ENCODE measurements at places on chromosomes 12 and 14.

- DNase-seq: peak; percentile 35
Measured at GRCh38 chr12:98373025-98373554, 142.3 kb upstream of the TMPO start.

DNA sequence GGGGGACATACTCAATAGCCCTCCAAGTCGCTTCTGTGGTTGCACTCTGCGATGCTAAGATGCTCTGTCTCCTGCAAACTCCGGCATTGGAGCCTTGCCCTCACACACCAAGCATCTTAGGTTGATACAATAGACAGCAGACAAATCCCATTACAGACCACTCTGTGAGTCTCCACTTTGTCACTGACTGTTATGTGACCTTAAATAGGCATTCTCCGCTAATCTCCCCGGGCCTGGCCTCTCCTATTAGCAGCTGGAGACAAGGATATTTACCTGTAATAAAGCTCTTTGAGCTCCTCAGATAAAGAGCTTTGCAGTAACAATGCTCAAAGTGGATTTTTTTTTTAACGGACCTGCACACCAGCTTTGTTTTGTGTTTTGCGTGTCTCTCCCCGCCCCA lies 479.7 kb upstream of the TBX3 start:
- no peak for DNase-seq

GRCh38 chr12:6444031-6444430 lies 724 bp upstream of the CD27 start:
- no peak for DNase-seq

DNA sequence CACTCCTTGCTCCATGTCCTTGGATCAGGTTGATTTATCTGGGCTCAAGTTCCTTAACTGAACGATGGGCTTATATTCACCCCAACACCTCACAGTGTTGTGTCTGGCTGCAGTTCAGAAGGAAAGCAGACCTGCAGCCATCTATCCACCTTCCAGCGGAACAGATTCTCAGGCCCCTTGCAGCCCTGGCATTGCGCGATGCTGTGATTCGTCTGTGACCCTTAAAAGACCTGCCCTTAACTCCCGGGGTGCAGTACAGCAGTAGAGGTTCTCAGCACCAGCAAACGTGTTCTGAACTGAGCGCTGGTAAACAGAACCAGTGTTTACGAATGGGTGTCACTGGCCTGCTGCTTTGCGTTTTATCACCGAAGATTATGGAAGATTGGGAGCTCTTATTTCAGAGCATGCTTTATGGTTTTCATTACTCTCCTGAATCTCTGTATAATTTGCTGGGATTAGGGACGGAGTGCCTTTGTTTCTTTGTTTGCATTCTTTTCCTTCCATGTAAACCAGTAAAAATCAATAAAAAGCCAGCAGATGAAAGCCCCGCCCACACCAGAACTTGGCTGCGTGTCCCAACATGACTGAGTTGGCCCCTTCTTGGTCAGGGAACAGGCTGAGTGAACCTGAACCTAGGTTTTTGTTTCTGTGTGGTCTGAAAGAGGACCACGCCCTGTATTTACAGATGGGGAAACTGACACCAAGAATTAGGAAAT lies 286.7 kb upstream of the CRY1 start:
- peak; percentile 33 for DNase-seq

DNA sequence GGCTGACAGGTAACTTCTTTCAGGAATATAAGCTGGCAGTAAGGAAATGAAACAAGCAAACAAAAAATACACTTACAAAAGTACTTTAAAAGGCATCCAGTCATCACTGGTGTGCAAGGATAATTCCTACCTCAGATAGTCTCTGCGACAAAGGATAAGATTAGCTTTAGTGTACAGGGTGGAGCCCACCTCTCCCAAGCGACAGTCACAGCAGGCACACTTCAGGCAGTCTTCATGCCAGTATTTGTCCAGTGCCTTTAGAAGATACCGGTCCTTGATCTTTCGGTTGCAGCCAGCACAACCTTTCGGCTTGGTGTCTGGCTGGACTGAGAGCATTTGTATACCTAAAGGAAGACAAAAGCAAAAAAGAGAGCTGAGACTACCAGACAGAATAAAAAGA lies 5.4 kb downstream of the LMO3 start:
- no peak for DNase-seq

DNA sequence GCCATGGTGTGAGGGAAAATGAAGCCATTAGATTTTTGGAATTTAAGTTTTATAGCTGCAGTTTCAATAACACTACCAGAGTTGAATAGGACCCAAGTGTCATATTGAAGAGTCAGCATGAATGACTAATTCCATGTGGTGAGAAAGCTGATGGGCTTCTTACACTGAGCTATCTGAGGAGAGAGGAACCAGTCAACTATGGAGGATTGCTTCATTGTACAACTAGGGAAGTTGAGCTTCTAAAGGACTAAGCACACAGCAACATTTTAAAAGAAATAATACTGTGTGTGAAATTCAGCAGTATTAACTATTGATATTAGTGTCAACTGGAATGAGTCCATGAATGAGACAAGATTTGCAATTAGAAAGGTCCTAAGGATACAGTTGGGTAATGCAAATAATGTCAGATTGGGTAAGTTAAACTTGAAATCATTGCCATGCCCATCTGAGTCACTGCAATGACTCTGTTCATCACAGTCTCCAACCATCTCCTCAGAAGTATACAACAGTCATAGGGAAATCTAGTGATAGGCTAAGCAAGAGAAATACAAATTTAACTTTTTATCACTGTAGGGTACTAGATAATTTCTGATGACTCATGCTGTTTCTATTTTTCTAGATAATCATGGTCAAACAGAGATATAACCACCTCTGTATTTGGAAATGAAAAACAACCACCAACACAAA lies 394.2 kb downstream of the FSCB start:
- DNase-seq: no peak

- DNase-seq: peak; percentile 31
Measured at GRCh38 chr12:59834659-59835474, 239.0 kb downstream of the SLC16A7 start.

- no peak for DNase-seq
Measured at GRCh38 chr12:110936367-110937103, 16.2 kb upstream of the MYL2 start.

DNA sequence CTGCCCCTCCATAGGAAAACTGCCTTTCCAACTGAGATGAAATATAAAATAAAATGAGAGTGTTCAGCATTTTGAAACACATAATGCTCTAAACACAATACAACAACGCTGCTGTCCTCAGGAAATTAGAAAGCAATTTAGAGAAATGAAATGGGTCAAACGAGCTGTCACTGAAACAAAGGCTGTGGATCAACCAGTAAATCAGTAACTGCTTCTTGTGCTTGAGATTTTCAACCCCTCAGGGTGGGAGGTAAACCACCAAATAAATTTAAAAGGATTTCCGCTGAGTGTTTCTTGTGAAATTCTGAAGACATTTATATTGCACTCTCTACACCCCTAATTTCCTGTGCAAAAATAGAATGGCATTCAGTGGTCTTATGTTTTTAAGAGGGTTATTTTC lies 657.1 kb upstream of the SEL1L start:
- DNase-seq: no peak

GRCh38 chr14:82911930-82912329 lies 1378.3 kb upstream of the SEL1L start:
- DNase-seq: no peak

DNA sequence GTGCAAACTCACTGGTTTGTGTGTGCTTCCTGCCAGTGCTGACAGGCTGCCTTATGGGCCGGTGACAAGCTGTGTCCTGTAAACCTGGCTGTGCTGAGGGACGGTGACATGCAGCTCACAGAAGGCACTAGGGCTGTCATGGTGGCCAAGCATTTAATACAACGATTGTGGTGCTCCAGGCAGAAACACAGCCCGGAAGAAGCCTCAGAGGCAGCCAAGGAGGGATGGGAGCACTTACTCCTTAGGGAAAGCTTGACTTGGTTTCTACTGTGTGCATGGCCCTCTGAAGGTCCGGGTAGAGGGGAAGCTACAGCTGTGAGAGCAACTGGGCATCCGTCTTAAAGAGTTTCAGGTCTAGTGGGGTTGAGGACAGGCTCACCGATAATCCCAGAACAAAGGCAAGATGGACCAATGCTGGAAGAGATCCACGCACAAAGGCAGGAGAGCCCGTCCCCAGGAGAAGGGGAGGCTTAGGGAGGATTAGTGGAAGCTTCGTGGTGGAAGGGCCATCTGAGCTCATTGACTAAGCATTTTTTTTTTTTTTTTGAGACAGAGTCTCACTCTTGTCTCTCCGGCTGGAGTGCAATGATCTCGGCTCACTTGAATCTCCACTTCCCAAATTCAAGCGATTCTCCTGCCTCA lies 10.7 kb upstream of the MCRS1 start:
- DNase-seq: no peak

DNA sequence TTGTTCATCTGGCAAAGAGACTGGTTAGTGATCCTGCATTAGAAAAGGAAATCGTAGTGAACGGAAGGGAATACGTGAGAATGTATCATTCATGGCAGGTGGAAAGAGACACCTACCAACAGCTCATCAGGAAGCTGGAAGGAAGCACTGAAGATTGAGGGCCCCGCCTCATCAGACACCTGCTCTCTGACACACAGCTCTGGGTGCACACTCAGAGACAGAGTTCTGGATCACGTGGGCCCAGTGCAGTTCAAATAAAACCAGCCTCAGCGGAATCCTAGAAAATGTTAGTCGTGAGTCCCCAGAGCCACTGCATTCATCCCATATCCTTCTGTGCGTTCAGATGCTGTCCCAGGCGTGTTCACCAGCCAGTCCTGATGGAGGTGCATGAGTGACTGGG lies 129.7 kb downstream of the GLT1D1 start:
- DNase-seq: no peak

DNA sequence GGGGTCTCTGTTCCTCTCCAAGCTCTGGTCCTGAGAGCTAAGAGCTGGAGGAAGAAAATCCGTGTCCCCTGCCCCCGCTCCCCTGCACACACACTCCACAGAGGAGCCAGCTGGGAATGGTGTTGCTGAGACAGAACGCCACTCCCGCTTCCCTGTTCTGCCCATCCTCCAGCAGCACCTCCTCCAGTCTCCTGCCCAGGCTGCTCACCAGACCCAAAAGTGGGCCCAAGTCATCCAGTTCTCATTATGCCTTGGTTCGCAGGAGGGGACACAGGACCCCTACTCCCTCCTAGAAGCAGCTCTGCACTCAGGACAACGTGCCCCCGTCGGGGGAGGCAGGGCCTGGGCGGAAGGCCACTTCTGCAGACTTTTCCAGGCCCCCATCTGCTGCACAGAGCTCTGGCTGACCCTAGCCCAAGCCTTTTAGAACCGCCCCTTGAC lies 830 bp upstream of the TRMT61A start:
- DNase-seq: no peak

GRCh38 chr14:101594511-101595148 lies 33.3 kb downstream of the DIO3 start:
- DNase-seq: no peak

GRCh38 chr14:105171004-105171673 lies 2.6 kb upstream of the JAG2 start:
- DNase-seq: no peak

DNA sequence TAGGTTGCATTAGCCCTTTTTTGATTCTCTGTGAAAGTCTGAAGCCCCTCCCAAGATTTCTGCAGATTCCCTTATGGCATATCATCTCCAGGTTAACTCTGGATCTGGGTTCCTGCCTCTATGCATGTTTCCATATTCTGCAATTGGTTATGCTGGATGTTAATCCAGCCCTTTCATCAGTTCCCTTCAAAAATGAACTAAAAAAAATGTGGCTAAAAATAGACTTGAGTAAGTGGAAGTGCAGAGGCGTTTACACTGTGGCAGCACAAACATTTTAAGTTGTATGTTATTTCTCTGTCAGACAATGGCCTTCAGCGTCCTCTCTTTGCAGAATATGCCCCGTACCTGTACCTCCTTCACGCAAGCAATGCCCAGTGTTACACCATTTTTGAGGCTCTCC lies 11.4 kb downstream of the MGST1 start:
- no peak for DNase-seq

DNA sequence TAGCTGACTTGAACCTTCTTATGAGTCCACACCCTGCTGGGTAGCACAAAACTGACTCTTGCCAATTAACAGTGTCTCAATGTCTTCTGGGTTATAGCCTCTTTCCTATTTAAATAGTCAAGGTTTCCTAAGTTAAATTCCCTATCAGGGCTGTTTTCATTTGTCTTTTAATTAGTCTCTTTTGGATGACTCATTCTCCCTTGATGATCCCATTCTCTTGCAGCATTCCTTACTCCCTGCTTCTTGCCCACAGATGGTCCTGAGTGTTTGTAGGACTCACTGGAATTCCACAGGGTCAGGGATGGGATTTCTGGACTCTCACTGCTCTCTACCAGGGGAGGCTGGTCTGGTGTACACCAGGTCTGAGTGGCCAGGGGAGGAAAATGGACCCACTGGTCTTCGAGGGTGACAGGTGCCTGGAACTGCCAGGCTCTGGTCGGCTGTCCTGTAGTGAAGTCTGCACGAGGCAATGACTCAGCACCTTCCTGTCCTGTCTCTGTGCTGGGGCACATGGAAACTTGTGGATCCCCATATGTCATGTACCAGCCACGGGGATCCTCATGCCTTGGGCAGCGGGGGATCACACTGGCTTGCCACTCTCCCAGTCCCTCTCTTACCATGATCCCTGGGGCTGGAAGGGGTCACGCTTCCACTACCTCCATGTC lies 236.5 kb upstream of the PELI2 start:
- no peak for DNase-seq

DNA sequence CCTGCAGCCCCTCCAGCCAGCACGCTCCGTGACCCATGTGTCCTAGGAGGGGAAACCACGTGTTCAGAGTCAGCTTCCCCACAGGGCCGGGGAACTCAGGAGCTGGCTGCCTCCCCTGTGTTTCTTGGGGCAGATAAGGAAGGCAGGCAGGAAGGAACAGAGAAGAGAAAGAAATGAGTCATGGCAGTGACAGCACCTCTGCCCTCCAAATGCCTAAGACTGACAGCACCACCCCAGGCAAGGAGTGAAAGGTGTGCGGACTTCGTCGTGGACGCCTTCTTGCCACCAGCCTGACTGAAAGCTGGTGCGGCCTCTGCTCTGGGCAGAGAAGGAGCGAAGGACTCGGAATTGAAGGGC lies 167.0 kb upstream of the FKBP4 start:
- no peak for DNase-seq

GRCh38 chr14:32303865-32304264 lies 25.2 kb upstream of the AKAP6 start:
- DNase-seq: no peak

- no peak for DNase-seq
Measured at GRCh38 chr12:131217024-131217586, 263.4 kb downstream of the ADGRD1 start.

DNA sequence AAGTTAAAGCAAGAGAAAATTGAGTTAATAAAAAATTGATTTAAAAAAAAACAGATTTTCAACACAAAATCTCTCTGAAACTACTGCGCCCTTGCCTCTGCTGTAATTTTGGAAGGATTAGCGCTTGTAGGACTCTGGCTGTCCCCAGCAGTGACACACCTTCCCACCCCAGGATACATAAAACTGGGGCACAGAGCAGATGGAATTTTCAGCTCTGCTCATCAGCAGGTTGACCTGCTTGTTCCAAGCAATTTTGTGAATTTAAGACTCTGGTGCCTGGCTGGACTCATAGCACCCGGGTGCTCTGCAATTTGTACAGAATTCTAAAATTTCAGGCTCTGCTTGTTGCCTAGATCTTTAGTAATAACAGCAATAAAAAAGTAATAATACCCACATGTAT lies 257.8 kb upstream of the GARIN6 start:
- no peak for DNase-seq

- peak; percentile 54 for DNase-seq
Measured at GRCh38 chr12:112937741-112938719, at the start of gene OAS3. Gene OAS3 (plus strand): TSS chr12:112938474. CDS start chr12:112938531, 57 bp downstream.

- DNase-seq: peak; percentile 83
Measured at GRCh38 chr14:22982477-22983245, at the start of gene AJUBA. Gene AJUBA (minus strand): TSS chr14:22982551. CDS start chr14:22982266, 285 bp downstream.

Data from brain microvascular endothelial cell (primary cell).